ENCODE measurements at places on chromosomes 5 and 9.

- no peak for DNase-seq
These were observed 81.0 kb downstream of the WWC1 start for GRCh38 chr5:168372356-168372946.

- DNase-seq: no peak
These were observed 2.7 kb upstream of the MYMK start for GRCh38 chr9:133527444-133527920.

DNA sequence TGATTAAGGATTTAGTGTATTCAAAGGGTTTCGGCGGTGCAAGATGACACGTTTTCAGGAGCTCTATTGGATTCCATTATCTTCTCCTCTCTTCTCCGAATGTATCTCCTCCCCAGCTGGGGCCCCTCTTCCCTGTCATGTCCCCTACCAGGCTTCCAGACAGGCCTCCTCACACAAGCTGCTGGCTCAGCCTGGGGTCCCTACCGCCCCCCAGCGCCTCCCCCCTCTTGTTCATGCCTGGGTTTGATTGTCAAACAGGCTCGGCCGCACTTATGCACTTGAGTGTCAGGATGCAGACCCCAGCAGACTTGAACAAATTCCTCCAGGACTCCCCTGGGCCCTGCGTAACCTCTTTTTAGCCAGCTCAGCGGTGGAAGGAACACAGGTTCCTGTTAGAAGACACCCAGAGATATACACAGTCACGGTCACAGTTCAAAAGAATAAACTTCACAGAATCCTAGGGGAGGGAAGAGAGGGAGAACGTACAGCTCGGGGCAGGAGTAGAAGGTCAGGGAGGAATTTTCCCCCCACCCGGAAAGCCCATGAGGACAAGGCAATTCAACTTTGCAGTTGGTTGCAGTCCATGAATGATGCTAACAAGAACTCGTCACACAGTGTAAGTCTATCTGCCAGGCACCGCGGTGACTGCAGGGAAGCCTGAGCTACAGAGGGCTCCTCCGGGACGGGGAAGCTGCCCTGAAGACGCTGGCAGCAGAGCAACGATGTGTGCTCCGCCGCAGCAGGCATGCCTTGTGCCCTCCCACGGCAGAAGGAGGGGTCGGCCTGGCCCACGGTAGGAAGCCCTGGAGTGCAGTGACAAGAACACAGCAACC, 560.0 kb downstream of the BNC2 start:
- no peak for DNase-seq

- DNase-seq: no peak
These were observed 670 bp upstream of the KIF2A start for GRCh38 chr5:62305358-62305714.

DNA sequence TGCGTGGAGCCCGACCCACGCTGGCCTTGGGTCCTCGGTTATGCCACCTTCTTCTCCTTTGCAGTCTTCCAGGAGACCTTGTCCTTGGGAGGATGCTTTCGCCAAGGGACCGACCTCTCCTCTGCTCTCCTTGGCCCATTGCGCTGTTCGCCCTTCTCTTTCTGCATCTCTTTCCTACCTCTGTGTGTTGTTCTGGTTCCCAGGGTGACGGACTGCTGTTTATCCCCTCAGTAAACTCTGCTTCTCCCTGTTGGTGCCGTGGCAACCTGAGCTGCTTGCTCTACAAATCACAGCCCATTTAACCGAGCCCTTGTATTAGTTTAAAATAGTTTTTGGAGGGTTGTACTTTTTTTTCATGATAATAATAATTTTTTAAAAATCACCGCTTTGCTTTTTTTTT, 97.9 kb downstream of the DAPK1 start:
- no peak for DNase-seq

DNA sequence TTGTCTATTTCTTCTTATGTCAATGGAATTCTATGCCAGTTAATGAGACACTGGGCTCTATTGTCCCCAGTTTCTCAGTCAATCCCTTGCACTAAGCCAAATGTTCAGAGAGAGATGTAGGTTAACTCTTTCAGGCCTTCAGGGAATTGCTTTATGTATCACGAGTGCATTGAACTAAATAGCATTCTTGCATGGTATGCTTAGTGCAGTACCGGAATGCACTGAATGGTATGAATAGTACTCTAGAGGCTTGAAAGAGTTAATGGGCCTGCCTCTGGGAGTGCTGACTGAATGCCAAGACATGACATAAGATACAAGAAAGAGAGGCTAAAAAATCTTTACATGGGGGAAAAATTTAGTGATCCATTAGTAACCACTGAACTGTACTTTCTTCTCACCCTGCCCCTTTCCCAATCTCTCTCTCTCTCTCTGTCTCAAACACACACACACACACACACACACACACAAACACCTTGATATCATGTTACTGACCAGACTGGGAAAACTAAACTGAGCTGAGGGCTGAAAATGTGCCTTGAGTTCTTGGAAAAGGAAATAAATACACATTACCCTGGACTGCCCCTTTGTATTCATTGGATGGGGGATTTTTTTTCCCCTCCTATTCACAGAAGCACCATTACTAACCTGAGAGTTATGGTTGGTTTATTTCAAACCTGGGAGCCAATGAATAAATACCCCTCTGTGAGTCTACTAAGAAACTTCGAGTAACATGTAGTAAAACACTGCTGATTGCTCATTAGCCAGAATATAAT, 35.4 kb upstream of the TMC1 start:
- DNase-seq: no peak

DNA sequence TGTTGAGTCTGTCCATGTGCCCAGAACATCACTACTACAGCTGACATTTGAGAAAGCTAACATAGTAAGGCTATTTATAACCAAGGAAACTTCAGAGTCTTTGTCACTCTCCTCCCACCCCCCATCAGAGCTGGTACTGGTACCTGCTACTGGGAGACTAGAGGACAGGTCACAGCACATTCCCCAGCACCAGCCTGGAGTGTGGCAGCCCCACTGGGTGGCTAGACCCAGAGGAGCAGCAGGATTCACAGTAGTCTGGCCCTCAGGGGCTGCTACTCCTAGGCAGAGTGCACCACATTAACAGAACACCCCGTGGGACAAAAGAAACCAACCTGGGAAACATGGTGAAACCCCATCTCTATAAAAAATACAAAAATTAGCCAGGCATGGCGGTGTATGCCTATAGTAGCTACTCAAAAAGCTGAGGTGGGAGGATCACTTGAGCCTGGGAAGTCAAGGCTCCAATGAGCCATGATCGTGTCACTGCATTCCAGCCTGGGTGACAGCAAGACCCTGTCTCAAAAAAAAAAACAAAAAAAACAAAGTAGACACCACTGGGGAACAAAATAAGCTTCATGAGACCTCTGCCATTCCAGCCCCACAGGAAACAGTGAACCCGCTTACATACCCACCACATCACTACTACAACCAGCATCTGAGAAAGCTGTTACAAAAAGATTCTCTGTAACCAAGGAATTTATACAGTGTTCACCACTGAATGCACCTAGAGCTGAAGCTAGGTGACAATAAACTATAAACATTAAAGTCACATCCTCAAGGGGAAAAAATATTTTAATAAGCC, 26.3 kb upstream of the PTGER4 start:
- DNase-seq: no peak

DNA sequence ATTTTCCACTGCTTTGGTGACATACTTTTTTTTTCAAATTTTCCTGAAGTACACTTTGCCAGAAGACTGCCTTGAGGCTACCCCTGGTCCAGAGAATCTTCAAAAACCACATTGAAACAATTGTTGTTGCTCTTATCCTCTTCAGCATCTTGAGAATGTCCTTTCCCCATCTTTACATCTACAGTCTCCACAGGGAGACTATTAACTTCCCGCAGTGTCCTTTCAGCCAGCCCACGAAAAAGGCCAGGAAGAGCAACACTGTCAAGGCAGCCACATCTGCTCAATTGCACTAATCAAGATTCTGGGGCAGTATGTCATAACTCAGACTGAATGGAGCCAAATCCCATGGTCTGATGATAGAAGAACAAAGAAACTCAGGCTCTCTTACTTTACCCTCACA, 148.3 kb downstream of the ENC1 start:
- no peak for DNase-seq

DNA sequence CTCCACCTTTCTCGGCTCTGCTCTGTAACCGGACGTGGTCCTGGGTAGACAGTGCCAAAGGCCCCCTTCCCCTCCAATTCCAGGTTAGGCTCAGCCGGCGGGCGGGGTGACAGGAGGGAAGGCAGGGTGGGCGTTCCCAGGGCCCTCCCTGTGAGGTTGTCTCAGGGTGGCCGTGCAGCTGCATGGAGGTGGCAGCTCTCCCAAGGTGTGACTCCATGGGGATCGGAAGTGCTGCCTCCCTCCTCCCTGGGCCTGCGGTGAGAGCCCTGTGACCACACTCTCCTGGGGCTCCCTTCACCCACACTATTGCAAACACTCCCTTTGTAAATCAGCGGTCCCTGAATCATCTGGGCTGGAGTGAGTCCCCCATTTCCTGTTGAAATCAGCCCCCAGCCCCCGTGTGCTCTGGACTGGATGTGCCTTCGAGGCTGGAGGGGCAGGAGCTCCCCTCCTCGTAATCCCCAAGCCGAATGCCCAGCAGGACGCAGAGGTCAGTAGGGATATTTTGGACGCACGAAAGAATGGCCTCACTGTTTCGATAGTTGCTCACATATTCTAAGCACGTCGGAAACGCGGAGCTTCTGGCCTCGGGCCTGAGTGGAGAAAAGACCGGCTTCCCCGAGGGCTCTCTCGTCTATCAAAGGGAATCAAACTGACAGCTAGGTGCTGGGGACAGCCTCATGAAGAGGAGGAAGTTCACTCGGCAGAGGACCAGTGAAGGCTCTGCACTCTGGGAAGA, 107.6 kb upstream of the COL5A1 start:
- DNase-seq: no peak

DNA sequence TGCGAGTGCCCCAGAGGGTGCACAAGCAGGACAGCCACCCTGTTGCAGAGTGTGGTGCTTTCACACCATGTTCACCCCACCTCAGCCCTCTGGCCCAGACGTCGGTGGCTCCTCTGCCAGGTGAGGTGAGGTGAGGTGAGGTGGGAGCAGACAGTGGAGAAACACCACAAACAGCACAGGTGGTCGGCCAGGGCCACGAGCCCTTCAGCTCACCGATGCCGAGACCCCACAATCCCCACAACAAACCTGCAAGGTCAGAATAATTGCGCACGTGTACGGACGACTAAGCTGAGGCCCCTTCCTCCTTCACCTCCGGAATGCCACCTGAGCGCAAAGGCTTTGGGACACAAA, 10.5 kb downstream of the BRD3 start:
- no peak for DNase-seq

- peak; percentile 51 for DNase-seq
These were observed 211.6 kb downstream of the MSX2 start for GRCh38 chr5:174935854-174936474.

GRCh38 chr9:70760228-70760627, 345.8 kb upstream of the KLF9 start:
- DNase-seq: no peak

DNA sequence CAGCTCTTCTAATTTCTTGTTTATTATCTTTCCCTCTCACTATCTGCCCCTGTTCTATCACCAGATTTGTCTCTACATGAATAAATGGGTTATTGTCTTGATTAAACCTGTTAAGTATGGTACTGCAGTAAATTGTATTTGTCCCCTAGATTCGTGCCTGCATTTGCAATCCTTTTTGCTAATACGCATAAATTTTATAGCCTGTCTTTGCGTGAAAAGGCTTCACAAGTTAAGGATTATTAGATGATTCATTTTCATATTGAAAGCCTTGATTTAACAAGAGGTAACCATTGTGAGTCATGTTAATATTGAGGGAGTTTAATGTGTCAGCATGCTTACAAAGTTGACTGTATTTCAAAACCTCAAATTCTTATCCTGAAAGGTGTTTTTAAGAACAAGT, 204.6 kb downstream of the PCSK1 start:
- DNase-seq: no peak

DNA sequence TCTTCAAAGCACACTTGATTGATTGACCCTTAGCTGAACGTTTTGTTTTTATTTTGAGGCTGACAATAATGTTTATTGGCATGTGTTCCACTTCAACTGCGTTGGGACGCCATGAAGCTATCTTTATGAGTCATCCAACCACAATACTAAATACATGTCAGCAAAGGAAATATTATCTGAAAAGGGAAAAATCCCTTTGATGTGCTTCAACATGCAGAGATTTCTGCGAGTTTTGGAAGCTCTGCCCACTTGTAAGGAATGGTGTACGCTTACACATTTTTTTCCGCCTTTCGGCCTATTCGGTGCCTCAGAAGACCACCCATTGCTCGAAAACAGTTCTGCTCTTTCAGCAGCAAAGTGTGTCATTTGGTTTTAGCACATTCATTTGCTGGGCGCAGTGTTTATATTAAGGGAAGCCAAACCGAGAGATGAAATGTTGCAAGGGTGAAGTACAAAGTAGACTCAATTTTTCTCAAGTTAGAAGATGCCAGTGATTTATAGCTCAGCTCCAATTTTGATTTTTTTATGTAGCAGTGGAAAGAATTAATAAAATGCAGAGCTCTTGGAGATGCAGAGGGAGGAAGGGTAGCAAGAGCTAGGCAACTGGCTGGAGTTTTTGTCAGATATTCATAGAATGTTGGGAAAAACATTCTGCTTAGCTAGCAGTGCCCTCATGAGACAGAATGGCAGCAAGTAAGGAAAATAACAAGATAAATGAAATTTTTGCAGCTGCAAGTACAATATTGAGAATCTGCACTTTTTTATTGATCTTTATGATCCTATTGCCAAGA, 68.9 kb downstream of the PRDM6 start:
- DNase-seq: peak; percentile 27

All from HCT116 (cell line).